ENCODE measurements at places on chromosomes 6 and 20.

- no peak for DNase-seq
Measured at GRCh38 chr6:26159357-26160273, 72.4 kb downstream of the HFE start.

GRCh38 chr6:121032268-121033006, 301.8 kb downstream of the TBC1D32 start:
- no peak for DNase-seq

GRCh38 chr6:16901782-16902181, 140.5 kb upstream of the ATXN1 start:
- DNase-seq = no peak

DNA sequence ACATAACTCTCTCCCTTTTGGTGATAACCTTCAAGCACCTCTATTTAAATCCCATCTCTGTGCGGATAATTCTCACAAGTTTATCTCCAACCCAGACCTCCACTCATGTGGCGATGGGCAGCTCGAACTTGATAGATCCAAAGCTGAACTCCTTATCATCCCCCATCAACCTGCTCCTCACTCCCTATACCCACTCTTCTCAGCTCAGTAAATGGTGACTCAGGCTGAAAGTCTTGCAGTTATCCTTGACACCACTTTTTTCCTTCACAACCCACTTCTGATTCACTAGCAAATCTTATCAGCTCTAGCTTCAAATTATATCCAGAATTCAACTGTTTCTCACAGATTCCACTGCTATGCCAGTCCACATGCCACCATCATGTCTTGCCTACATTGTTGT, 155.3 kb upstream of the STXBP5 start:
- DNase-seq = no peak

DNA sequence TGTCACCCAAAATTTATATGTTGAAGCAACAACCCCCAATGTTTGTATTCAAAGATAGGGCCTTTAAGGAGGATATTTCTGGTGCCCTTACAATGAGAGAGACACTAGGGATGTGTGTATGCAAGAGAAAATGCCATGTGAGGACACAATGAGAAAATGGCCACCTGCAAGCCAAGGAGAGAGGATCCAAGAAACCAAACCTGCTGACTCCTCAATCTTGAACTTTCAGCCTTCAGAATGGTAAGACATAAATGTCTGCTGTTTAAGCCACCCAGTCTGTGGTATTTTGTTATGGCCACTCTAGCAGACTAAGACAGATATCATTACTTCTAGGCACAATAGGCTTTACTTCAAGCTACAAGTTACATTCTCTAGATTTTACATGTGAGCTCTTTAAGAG, 1145.1 kb upstream of the MAP3K7 start:
- no peak for DNase-seq

- DNase-seq = no peak
Measured at GRCh38 chr6:47103931-47104330, 61.8 kb upstream of the ADGRF1 start.

DNA sequence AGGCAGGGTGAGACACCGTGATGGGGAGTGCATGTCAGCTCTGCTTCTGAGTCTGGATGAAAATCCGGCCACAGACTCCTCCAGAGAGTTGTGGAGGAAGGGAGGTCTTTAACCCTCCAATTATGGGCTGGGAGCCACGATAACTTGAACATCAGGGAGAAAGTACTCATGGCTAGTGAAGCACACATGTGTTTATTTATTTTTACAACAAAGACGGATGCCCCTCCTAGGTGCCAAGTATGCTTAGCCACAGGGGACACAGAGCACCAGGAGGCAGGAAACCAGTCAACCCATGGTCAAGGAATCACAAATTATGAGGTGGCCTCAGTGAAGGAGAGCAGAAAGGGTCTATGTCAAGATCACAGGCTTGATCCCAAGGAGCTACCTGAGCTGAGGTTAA, 54.1 kb downstream of the ZNF217 start:
- DNase-seq = no peak

DNA sequence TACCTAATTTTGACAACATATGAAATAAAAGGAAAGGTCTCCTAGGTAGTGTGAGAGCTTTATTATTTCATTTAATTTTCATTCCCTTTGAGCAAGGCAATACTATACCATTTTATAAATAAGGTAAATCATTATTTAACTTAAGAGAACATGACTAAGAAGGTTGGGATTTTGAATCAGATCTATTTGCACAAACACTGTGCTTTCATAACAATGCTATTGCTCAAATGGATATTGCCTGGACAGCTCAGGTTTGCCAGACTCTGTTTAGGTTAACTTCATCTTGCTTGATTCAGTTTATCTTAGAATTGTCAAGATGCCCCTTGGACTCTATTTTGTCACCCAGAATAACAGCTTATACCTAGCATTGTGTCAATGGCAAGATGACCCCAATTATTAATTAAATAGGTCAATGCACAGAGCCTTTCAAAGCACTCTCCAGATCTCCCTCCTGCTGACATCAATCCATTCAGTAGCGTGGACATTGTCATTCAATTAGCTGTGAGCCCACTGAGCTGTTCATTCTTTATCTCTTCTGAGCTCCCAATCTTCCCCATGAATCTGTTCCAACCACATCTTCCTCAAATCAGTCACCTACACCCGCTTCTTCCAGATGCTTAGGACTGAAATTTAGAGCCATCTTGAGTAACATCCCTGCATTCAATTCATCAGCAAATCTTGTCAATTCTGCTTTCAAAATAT, 42.1 kb upstream of the TMEM30A start:
- DNase-seq = no peak

DNA sequence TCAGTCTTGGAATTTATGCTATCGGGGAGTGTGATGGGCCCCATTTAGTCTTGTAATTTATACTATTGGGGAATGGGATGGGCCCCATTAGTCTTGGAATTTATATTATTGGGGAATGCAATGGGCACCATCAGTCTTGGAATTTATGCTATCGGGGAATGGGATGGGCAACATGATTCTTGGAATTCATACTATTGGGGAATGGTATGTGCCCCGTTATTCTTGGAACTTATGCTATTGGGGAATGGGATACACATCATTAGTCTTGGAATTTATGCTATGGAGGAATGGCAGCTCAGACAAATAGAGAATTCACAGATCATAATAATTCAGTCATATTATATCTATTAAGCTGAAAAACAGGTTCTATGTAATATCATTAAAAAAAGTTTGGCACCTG, 300.3 kb downstream of the SMOC2 start:
- DNase-seq = no peak

DNA sequence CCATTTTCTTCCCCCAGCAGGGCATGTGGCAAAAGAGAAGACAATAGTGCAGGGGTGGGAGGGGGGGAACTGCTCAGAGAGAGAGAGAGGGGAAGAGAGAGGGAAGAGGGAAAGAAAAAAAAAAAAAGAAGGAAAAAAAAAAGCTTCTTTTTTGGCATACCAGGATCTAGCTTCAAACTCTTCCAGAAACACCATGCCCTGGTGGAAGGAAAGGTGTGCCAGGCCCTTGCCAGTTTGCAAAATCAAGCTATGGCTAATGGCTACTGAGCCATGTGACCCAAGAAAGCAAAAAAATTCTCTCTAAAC, 326 bp downstream of the ZMYND8 start:
- no peak for DNase-seq

DNA sequence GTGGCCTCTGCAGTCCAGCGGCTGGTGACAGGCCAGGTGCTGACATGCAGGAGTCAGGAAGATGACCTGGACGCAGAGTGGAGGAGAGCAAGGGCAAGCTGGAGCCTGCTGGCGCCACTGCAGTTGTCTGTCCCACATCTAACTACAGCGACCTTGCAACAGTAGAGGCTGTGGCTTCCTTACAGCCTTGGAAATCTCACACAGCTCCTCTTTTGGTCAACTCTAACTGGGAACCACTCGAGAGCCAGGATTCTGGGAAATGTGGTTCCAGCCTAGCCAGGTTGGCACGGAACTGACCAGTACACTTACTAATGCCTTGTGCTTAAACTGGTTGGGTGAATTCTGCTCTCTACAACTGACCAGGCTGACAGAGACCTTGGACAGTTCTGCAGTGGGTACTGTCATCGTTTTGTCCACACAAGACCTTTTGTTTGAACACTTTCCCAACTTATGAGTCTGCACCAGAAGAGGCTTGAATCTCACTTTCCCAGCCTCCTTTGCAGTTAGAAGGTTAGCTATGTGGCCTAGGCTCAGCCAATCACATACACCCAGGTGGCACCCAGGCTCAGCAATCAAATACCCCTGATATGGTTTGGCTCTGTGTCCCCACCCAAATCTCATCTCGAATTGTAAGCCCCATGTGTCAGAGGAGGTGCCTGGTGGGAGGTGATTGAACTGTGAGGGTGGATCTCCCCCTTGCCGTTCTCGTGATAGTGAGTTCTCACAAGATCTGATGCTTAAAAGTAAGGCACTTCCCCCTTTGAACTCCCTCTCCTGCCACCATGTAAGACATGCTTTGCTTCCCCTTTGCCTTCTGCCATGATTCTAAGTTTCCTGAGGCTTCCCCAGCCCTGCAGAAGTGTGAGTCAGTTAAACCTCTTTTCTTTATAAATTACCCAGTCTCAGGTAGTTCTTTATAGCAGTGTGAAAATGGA, 153.5 kb downstream of the ZMYND8 start:
- no peak for DNase-seq

DNA sequence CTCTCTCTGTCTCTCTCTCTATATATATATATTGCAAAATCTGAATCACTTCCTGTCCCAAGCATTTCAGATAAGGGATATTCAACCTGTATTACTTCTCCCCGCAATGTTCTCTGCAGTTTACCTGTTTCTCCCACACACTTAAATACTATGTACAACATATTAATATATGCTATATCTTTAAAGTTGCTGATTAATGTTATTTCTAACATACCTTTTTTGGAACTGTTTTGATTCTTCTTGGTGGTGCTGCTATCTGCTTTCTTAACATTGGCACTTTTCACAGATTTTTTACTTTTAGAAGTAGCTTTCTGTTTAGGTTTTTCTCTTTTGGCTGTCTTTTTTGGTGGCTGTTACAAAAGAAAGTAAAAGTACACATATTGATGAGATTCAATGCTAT, 27.2 kb downstream of the DEK start:
- DNase-seq = no peak

- DNase-seq = no peak
Measured at GRCh38 chr6:131216246-131216645, 81.0 kb downstream of the AKAP7 start.

- no peak for DNase-seq
Measured at GRCh38 chr6:41713650-41714291, 21.6 kb downstream of the TFEB start.

DNA sequence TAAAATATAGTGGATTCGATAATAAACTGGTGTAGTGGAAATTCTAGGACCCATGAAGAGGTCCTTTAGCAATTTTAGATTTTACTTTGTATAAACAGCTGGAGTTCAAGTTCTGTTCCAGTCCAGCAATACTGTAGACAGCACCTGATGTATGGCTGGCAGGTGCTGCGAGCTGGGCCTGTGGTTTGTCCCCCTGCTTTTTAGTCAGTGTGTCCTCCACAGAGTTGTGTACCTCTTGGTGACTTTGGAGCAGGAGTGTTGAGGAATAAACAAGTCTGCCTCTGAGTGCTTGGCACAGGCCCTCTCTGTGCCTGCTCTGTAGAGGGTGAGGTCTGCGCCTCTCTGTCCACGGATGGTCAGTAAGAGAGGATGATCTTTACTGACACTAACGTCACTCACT, 13.8 kb downstream of the STX16 start:
- DNase-seq = no peak

DNA sequence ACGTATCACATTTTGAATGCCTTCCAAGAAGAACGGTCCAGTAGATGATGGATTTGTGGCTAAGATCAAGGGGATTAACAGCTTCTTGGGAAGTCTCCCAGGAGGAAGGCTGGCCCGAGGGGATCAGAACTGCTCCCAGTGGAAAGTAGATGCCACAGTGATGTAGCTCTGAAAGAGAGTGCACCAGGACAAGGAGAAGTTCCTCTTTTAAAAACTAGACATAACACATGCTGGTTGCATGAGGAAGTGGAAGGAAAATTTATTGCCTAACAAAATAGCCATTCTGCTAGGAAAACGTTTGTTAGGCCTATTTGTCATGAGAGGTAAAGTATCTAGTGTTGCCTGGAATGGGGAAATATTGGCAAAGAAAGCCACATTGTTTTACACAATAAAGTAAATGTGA, 87.8 kb downstream of the CDH26 start:
- DNase-seq = no peak

- no peak for DNase-seq
Measured at GRCh38 chr20:58001946-58002345, 226.5 kb downstream of the ANKRD60 start.

DNA sequence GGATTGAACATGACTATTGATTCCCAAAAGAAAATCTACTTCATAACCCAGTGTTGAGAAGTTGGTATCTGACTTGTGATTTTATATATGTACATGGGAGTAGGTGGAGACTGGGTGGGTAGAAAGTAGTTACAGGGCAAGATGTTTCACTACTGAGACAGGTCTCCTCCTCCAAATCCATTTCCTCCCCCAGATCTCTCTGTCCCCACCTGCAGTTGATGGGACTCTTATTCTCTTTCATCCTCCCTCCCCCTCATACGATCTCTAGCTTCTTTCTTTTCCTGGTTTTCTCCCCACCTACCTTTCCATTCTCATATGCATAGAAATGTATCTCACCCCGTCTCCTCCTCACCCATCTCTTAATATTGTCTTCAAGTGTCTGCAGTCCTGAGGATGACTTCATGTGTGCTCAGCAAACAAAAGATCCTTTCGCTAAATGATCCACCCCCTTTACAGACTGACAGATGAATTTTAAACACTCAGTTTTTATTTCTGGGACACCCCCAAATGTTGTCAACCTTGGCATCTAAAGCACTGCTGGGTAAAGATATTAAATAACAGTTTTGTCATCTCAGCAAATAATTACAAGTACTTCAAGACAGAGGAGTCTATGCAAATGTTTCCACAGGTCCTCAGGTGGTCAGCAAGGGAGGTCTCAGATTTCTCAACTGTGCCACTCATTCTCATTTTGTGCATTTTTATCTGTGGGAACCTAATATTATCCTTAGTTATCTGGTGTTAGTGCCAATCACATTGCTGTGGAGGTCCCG, 18.7 kb upstream of the HECA start:
- DNase-seq = no peak

GRCh38 chr6:161727083-161727833, 453.4 kb upstream of the AGPAT4 start:
- no peak for DNase-seq

GRCh38 chr6:13186861-13187260, 141.5 kb downstream of the TBC1D7 start:
- no peak for DNase-seq

DNA sequence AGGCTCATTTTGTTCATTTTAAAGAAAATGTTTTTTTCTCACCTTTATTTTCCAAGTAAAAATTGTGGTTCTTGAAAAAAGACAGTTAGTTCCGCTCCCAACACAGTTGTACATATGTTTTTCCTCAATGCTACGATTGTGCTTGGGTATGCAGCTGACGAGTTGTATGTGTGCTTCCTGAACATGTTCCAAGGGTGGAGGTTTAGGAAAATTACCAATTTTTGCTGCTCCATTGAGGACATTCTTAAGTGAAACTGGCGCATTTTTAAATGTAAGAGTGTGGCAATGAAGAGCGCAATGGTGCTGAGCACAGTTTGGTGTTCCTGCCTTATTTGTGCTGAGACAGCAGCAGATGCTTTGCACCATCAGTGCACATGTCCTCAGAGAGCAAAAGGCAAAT, 70.3 kb upstream of the CLDN20 start:
- no peak for DNase-seq

GRCh38 chr20:17910828-17911294, 57.7 kb downstream of the SNX5 start:
- no peak for DNase-seq

GRCh38 chr6:165611294-165611693, 51.7 kb downstream of the PDE10A start:
- DNase-seq = no peak
